Adrenal gland (tissue), 19 donors: ENCODE measurements at places on chromosomes 12 and 14. TPM values are rescaled to one million over a fixed set of nuclear protein-coding genes. Genes with fewer than 3 reads are reported as not detected.

The CLMN gene
- total RNA-seq = 5.4 TPM

DNA sequence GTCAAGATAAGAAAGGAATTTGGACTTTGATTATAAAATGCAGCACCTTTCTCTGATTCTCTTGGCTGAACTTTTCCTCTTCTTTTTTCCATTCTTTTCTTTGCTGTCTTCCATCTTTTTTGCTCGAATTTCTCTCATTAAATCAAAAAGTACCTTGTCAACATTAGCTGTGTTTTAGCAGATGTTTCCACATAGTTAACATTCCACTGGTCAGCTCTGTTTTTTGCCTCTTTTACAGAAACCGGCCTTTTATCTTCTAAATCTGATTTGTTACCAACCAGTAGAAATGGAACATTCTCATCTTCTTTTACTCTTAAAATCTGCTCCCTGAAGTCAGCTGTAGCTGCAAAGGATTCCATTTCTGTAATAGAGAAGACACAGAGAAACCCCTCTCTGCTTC, 71.1 kb upstream of the SYT1 start:
- no peaks in the 10 kb centered on the region for H3K36me3 ChIP-seq
- no peak overlapping the region for H3K27ac ChIP-seq
- DNase-seq = no peak
- H3K4me3 ChIP-seq = no peak overlapping the region

GRCh38 chr12:124829008-124829707, 34.5 kb downstream of the SCARB1 start:
- H3K36me3 ChIP-seq = peaks cover 8% of the 10 kb centered on the region
- H3K27ac ChIP-seq = peak overlapping the region; percentile 55
- H3K4me3 ChIP-seq = no peak overlapping the region
- DNase-seq = peak; percentile 90
- peaks cover 74% of the 10 kb centered on the region for H3K4me1 ChIP-seq

GRCh38 chr14:22978487-22978837, 3.9 kb downstream of the AJUBA start:
- no peak overlapping the region for H3K4me3 ChIP-seq
- peak overlapping the region; percentile 33 for H3K27ac ChIP-seq
- peaks cover 13% of the 10 kb centered on the region for H3K4me1 ChIP-seq
- no peak for DNase-seq

DNA sequence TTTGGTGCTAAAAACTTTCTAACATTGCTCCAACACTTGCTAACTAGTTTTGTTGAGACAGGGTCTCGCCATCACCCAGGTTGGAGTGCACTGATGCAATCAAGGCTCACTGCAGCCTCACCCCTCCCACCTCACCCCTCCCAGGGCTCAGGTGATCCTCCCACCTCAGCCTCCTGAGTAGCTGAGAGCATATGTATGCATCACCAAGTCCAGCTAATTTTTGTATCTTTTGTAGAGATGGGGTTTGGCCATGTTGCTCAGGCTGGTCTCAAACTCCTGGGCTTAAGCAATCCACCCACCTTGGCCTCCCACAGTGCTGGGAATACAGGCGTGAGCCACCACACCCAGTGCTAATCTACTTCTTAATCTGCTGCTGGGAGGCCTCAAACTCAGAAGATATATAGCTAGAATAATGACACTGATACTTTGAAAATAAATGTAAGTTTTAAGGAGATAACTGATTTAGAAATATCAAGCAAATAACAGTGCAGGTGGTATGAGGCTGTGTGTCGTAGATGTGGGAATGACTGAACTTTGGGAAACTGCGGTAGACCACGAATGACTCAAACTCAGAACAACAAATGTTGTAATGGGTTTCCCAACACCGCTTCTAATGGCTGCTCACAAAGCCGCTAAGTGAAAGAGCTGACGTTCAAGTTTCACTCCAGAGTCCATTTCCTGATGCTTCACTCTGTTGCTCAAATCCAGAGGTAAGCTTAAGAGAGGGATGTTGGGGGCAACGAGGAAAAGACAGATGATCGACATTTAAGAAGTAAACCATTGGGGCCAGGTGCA, 10.0 kb downstream of the TMCC3 start:
- H3K36me3 ChIP-seq = no peaks in the 10 kb centered on the region
- no peak overlapping the region for H3K4me3 ChIP-seq
- no peak overlapping the region for H3K27ac ChIP-seq
- peaks cover 5% of the 10 kb centered on the region for H3K4me1 ChIP-seq
- DNase-seq = peak; percentile 34

- no peaks in the 10 kb centered on the region for H3K27me3 ChIP-seq
- DNase-seq = no peak
- no peak overlapping the region for H3K27ac ChIP-seq
- H3K4me1 ChIP-seq = no peaks in the 10 kb centered on the region
- H3K36me3 ChIP-seq = no peaks in the 10 kb centered on the region
Observed at GRCh38 chr12:54041097-54041690, 8.3 kb downstream of the HOXC5 start.

GRCh38 chr12:128968668-128969067, 115.4 kb downstream of the GLT1D1 start:
- no peak overlapping the region for H3K27ac ChIP-seq
- no peaks in the 10 kb centered on the region for H3K4me1 ChIP-seq
- no peak overlapping the region for H3K4me3 ChIP-seq
- no peaks in the 10 kb centered on the region for H3K36me3 ChIP-seq
- peaks cover 5% of the 10 kb centered on the region for H3K27me3 ChIP-seq

GRCh38 chr14:66628636-66629035, 120.7 kb downstream of the GPHN start:
- H3K27ac ChIP-seq = no peak overlapping the region
- DNase-seq = no peak
- no peak overlapping the region for H3K4me3 ChIP-seq
- H3K4me1 ChIP-seq = no peaks in the 10 kb centered on the region
- no peaks in the 10 kb centered on the region for H3K27me3 ChIP-seq

GRCh38 chr14:72052356-72052755, 120.1 kb downstream of the RGS6 start:
- H3K4me3 ChIP-seq = no peak overlapping the region
- no peak overlapping the region for H3K27ac ChIP-seq
- DNase-seq = no peak
- H3K27me3 ChIP-seq = peaks cover 4% of the 10 kb centered on the region
- H3K36me3 ChIP-seq = no peaks in the 10 kb centered on the region

DNA sequence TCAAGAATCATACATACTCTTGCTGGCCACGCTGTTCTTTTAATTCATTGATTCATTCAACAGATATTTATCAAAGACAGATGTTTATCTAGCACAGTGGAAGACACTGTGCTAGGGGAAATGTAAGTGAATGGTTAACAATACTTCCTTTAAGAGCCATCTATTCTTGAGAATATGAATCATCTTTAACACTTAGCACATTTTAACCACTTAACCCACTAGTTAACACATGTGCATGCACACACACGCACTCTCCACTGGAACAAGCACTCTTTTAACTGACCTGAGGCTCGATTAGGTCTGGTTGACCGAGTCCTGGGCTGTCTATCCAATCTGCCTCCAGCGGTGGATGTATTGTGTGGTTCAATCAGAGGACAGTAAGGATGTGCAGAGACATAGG, 34.6 kb downstream of the LMNTD1 start:
- H3K4me1 ChIP-seq = no peaks in the 10 kb centered on the region
- H3K36me3 ChIP-seq = no peaks in the 10 kb centered on the region
- H3K27me3 ChIP-seq = no peaks in the 10 kb centered on the region
- no peak overlapping the region for H3K4me3 ChIP-seq
- DNase-seq = no peak

- DNase-seq = no peak
- no peaks in the 10 kb centered on the region for H3K36me3 ChIP-seq
- H3K27ac ChIP-seq = no peak overlapping the region
- no peaks in the 10 kb centered on the region for H3K4me1 ChIP-seq
Observed at GRCh38 chr12:27733052-27733656, 22.5 kb downstream of the MRPS35 start.
